ENCODE measurements at places on chromosomes 16 and 17.

- DNase-seq = no peak
Observed at GRCh38 chr17:13544292-13544691, 57.4 kb downstream of the HS3ST3A1 start.

DNA sequence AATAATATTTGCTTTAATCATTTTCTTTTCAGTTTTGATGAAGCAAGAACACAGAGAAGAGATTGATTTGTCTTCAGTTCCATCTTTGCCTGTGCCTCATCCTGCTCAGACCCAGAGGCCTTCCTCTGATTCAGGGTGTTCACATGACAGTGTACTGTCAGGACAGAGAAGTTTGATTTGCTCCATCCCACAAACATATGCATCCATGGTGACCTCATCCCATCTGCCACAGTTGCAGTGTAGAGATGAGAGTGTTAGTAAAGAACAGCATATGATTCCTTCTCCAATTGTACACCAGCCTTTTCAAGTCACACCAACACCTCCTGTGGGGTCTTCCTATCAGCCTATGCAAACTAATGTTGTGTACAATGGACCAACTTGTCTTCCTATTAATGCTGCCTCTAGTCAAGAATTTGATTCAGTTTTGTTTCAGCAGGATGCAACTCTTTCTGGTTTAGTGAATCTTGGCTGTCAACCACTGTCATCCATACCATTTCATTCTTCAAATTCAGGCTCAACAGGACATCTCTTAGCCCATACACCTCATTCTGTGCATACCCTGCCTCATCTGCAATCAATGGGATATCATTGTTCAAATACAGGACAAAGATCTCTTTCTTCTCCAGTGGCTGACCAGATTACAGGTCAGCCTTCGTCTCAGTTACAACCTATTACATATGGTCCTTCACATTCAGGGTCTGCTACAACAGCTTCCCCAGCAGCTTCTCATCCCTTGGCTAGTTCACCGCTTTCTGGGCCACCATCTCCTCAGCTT lies 45.0 kb downstream of the ESRP2 start:
- no peak for DNase-seq

GRCh38 chr16:1791256-1791942 lies 2.1 kb downstream of the IGFALS start:
- DNase-seq = no peak

DNA sequence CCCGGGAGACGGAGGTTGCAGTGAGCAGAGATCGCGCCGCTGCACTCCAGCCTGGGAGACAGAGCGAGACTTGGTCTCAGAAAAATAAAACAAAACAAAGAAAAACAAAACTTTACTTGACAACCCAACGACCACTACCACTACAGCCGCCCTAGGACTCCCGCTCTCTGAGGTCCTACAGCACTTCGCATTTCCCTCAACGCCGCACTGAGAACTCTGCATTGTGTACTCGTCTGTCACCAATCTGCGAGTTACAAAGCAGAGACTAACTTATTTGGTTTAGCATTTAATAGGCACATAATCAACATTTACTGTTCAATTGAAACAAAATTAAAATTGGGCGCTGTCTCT lies 479 bp upstream of the ZNF207 start:
- DNase-seq = no peak

GRCh38 chr17:28228109-28228840 lies 90.7 kb upstream of the TMEM97 start:
- no peak for DNase-seq

All from activated CD4-positive, CD25-positive, alpha-beta regulatory T cell (primary cell).